GM13977 (cell line): ENCODE measurements at places on chromosomes 2 and 18.

GRCh38 chr2:142974288-142975024, 97.0 kb downstream of the KYNU start:
- DNase-seq = no peak

DNA sequence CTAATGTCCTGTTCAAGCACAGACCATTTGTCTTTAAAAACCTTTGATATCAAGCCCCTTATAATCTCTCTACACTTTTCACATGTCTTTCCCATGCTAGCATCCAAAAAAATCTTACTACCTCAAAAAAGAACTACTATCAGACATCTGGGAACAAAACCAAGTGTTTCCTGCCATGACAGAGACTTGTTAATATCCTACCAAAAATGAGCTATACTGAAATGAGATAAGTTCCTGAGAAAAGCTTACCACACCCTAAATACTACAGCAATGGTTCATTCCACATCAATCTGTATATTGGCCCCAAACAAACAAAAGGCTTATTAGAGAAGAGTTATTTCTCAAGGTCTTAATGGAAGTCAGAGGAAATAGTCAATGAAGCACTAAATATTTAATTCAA, 230.1 kb downstream of the DYM start:
- DNase-seq = no peak

- no peak for DNase-seq
These were observed 44.4 kb upstream of the ATL2 start for GRCh38 chr2:38421274-38422056.

DNA sequence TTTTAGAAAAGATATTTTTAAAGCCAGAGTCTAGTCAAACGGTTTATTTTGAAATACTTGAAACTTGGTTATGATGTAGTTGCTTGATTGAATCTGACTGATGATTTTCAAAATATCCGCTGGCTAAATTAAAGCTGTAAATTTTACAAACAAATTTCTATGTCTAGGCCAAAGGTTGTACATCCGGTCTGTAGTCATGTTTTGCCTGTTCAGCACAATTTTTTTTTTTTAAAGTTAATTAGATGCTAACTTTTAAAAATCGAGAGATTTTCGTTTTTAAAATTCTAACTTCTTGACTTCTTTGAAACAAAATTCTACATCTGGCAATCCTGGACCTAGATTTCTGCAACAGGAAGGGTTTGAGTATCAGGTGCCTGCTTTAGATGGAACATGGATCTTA, 412.4 kb downstream of the TXNL1 start:
- no peak for DNase-seq

GRCh38 chr2:76613330-76613729, 902.6 kb upstream of the GCFC2 start:
- DNase-seq = no peak

DNA sequence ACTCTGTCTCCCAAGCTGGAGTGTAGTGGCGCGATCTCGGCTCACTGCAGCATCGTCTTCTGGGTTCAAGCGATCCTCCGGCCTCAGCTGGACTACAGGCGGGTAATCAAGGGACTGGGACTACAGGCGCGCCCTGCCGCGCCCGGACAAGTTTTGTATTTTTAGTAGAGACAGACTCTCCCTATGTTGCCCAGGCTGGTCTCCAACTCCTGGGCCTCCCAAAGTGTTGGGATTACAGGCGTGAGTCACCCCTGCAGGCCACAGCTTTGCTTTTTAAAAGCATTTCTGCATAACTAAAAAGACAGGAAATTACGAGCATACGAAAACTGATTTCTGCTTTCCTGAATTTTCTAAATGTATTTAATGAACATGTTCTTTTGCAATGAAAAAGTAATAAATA, 916 bp upstream of the OSBPL1A start:
- DNase-seq = no peak

- DNase-seq = no peak
These were observed 87.2 kb upstream of the VRK2 start for GRCh38 chr2:57959390-57959789.

- no peak for DNase-seq
These were observed 100.6 kb downstream of the BABAM2 start for GRCh38 chr2:27991146-27991545.

DNA sequence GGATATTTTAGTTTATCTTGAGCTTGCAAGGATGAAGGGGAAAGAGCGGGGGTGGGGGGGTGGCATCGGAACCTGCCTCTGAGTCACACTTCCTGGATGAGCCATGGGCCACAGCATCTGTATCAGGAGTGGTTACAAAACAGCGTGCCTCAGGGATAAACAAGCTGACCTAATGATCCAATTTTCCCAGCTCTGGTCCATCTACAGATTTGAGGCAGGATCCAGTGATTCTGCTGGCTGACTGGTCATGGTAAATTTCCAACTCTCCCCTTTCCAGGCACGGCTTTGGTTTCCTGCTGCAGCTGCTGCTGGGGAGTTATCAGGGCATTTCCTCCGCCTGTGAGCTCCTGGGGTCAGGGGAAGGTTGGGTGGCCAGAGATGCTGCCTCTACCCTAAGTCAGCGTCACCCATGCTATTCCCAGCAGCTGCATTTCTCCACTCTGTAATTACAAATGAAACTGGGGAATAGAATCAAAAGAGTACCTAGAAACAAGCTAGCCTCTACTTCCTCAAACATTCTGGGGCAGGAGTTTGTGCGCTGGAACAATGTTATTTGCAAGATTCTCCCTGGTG, 4.7 kb upstream of the HPCAL1 start:
- DNase-seq = no peak

DNA sequence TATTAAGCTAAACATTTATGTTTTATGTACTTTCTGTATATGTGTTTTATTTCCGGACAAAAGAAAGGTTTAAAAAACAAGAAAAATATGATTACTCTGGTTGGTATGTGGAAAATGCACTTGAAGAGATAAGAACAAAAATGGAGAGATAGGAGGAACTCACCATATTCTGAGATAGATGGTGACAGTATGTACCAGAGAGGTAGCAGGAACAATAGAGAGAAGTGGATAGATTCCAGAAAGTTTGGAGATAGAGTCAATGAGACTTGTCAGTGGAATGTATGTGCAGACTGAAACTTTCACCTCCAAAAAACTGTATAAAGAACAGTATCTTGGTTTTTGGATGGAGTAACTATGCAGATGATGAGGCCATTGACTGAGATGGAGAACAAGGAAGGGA, 105.6 kb upstream of the FSHR start:
- DNase-seq = no peak

DNA sequence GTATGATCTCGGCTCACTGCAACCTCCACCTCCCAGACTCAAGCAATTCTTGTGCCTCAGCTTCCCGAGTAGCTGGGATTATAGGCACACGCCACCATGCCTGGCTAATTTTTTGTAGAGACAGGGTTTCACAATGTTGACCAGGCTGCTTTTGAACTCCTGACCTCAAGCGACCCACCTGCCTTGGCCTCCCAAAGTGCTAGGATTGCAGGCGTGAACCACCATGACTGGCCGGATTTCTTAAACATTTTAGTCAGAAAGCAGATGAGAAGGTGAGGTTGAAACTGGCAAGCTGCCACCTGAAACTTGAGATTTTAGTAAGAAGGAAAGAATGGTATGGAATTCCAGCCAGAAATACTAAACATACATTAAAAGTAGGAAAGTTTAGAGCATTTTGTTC, 31.9 kb downstream of the KLHL23 start:
- no peak for DNase-seq

DNA sequence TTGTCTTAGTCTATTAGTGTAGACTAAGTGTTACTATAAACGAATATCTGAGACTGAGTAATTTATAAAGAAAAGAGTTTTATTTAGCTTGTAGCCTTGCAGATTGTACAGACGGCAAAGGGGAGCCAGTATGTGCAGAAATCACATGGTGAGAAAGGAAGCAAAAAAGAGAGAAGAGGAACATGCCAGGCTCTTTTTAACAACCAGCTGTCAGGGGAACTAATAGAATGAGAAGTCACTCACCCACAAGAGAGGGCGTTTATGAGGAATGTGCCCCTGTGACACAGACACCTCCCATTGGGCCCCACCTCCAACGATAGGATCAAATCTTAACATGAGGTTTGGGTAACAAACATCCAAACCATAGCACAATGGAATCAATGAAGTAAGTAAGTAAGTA, 20.6 kb upstream of the ZNF804A start:
- DNase-seq = no peak

DNA sequence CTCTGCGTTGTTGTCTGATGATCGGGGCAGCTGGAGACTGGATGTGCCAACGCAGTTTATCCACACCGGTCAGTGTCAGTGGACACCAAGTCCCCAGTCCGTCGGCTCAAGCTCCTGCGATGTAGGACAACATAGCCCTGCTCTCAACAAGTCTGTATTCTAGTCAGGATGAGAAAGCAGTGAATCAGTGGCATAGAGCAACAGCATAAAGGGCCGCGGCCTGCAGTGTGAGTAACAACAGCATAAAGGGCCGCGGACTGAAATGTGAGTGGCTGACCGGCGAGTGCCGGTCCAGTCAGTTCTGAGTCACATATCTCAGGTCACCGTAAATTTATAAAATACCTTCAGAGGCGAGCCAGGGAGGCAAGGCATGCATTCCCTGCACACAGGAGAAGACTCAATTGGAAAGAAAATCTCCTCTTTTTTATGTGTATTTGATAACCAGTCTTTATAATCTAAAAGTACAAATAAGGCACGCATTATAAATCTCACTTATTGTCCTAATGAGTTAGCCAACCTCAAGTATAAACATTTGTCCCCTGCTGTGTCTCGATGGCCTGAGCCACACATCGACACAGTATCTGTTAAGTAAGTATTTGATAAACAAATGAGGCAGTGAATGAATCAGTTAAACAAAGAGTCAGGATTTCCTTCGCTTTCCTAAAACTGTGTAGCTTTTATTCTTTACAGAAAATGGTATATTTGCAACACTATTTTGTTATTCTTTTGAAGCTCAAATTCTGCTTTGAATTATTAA, 33.8 kb upstream of the NFATC1 start:
- no peak for DNase-seq
